ENCODE measurements at places on chromosomes 7 and 10.

- DNase-seq, result no peak
These were observed 47.1 kb upstream of the TMEM72 start for GRCh38 chr10:44864051-44864450.

DNA sequence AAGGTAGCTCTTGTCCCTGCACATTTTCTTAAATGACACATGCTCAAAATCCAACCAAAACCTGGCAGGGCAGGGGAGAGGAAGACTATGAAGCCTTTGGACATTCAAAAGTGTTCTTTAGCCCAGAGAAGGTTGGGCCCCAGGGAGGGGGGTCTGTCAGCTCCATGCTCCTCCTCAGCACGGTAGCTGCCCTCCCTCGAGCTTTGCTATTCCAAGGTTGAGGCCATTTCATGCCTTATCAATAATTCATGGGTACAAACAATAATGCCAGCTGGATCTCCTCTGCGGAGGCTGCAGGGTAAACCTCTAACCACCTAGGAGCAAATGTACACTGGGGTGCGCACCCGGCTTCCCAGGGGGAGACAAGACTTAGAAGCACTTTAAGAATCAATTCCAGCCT, 61.5 kb downstream of the SLIT1 start:
- no peak for DNase-seq

DNA sequence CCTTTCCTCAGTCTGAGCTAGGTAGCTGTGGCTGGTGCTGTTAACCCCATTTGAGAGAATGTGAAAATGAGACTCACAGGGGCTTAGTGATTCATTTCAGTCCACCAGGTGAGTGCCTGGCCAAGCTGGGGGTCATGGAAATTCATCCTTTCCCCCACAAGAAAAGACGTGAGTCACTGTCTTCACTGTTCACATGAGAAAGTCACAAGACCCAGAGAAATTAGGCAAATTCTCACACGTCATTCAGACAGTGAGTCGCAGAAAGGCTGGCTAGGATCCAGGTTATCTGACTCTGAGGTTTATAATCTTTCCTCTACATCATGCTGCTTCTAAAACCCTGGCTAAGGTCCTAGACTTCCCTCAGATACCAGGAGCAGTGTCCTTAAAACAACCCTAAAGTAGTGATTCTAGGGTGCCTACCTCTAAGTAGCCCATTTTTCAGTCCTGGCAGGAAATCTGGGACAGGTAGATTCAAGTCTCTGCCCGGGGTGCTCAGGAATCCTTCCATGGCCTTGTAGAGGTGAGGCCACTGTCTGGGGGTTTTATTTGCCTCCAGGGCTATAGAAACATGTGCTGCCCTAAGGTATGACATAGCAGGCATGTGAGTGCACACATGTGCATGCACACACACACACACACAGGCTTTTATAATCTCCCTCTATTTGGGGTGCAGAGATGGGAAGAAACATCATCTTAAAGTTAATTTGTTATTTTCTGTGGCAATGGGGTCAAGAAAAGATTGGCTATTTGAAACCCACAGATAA, 427.9 kb upstream of the CELF2 start:
- peak; percentile 20 for DNase-seq

DNA sequence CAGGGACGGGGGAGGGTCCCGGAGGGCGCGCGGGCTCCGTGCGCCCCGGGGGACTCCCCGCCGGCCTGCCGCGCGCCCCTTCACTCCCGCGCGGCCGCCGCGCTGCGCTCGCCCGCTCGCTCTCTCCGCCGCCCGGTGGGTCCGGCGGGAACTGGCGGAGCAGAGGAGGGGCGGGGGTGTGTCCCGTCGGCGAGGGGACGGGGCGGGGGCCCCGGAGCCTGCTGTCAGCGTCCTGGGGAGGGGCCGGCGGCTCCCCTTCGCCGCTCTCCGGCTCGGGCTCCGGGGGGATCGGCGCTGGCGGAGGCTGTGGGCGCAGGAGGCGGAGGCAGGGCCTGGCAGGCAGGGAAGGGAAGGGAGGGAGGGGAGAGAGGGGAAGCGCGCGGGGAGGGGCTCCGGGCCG, at the start of gene SH3PXD2A:
Gene SH3PXD2A, minus strand, starts transcription at position 153 of the 400 bp plus-strand sequence. CDS start 310 bp downstream, outside the sequence.
- no peak for DNase-seq

- no peak for DNase-seq
These were observed 537.2 kb downstream of the XPNPEP1 start for GRCh38 chr10:109386101-109386500.

DNA sequence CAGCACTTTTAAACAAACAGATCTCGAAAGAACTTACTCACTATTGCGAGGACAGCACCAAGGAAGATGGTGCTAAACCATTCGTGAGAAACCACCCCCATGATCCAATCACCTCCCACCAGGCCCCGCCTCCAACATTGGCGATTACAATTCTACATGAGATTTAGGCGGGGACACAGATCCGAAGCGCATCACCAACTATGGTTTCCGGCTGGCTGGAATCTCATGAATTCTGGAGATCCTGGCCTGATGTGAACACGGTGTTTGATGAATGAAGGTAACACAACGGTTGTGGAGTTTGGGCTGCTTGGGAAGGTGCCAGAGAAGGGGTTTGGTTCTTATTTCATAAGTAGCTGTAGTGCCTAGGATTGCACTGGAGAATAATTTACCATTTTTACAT, 216.7 kb downstream of the EMX2 start:
- DNase-seq, result no peak

- DNase-seq, result no peak
These were observed at the start of gene RAPGEF5 for GRCh38 chr7:22356701-22357310. TSS of gene RAPGEF5 (minus strand) at chr7:22357154. CDS start at chr7:22357060, 94 bp downstream.

GRCh38 chr7:40332516-40332915, 197.7 kb downstream of the SUGCT start:
- DNase-seq, result no peak

GRCh38 chr10:75400771-75401568, 594 bp downstream of the ZNF503 start:
- no peak for DNase-seq

GRCh38 chr10:94427166-94427565, 24.8 kb downstream of the TBC1D12 start:
- no peak for DNase-seq

DNA sequence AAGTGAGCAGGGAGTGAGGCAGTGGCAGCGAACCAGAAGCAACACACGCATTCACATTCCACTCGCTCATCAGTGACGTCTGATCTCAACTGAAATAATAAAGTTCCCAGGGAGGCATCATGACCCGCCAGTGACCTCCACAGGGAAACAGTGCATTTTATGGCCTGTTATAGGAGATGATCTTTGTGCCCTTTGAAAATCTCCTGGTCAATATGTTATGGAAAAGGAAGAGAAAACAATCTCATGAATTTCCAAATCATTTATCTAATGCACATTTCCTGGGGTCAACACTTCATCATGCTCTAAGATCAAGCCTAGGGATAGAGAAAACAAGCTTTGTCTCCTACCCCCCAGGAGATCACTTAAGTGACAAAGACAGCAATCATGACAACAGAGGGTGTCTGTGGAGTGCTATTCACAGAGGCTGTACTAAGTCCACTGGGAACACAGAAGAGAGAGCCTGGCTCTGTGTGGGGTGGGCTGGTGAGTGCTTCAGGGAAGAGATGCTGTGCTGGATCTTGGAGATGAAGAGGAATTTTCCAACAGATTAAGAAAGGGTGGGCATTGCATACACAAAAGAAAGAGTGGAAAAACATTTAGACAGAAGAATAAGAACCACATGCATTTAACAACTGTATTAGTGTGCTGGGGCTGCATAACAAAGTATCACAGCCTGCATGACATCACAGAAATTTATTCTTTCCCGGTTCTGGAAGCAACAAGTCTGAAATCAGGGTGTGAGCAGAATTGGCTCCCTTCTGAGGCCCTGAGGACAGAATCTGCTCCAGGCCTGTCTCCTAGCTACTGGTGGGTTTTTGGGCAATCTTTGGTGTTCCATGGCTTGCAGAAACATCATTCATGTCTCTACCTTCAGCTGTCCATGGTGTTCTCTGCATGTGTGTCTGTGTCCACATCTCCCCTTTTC, 613.9 kb upstream of the IGFBP3 start:
- no peak for DNase-seq

DNA sequence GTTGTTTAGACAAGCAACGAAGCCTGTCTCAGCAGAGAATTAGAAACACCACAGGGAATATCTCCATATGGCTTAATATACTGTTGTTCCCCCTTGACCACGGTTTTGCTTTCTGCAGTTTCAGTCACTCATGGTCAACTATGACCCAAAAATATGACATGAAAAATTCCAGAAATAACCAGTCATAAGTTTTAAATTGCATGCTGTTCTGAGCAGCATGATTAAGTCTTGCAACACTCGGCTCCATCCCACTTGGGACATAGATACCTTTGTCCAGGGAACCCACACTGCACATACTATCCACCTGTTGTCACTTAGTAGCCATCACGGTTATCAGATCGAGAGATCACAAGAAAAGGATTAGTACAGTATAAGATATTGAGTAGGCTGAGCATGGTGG, 60.7 kb upstream of the FOXK1 start:
- DNase-seq, result no peak

DNA sequence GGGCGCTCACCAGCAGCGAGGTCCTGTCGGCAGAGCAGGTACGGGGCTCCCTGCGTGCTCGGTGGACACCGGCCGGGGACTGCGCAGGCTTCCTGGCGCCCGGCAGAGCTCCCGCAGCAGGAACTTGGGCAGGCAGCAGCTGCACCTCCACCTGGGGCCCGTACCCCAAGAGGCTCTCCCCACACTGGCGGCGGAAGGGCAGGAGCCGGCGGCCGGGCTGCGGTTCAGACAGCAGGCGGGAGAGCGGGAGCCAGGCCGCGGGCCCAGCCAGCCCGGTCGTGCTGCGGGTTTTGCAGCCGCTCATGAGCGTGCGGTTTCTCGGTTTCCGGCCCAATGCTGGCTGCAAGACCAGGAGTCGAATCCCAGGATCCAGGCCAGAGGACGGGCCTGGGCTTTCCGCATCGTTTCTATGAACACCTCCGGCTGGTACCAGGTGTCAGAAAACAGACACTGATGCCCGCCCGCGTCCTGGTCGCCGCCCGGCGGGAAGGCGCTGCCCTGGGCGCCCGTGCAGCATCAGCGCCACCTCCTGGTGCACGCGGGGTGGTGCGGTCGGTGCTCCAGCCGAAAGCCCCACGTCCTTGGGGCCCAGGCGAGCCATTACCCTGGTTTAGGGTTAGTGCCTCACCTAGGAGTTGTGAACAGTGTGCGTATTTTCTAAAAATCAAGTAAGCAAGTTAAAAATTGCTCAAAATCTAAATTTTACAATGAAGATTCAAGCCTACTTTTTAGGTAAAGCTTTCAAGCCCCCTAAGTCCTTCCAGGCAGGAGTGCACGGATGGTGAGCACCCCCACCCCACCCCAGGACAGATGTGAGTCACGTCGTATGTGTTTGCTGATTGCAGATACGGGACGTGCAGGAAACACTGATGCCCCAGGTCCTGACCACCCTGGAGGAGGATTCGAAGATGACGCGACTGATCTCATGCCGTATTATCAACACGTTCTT, 47.4 kb upstream of the PRKAR1B start:
- no peak for DNase-seq

DNA sequence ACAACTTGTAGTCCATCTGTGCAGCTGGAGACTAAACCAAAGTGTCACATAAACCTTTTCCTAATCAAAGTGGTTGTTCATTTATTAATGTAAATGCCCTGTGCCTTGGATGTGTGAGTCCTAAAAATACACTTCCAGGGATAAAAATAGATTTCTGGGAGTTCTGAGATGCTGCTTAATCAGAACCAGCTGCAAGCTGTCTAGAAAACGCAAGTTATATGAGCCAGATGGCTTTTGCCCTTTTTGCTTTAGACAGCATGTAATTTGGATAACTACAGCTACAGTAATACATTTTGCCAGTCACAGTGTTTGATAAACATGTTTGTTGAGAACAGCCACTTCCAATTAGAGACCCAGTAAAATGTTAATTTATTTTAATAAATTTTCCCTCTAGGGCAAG, 185.1 kb upstream of the PRPS1L1 start:
- DNase-seq, result no peak

GRCh38 chr7:69657331-69657730, 59.1 kb downstream of the AUTS2 start:
- no peak for DNase-seq

GRCh38 chr7:151838861-151839381, 38.0 kb downstream of the PRKAG2 start:
- DNase-seq, result no peak

- no peak for DNase-seq
These were observed 23.8 kb upstream of the GSDME start for GRCh38 chr7:24781106-24781505.

GRCh38 chr7:139061416-139061815, 25.6 kb upstream of the ZC3HAV1L start:
- DNase-seq, result no peak

DNA sequence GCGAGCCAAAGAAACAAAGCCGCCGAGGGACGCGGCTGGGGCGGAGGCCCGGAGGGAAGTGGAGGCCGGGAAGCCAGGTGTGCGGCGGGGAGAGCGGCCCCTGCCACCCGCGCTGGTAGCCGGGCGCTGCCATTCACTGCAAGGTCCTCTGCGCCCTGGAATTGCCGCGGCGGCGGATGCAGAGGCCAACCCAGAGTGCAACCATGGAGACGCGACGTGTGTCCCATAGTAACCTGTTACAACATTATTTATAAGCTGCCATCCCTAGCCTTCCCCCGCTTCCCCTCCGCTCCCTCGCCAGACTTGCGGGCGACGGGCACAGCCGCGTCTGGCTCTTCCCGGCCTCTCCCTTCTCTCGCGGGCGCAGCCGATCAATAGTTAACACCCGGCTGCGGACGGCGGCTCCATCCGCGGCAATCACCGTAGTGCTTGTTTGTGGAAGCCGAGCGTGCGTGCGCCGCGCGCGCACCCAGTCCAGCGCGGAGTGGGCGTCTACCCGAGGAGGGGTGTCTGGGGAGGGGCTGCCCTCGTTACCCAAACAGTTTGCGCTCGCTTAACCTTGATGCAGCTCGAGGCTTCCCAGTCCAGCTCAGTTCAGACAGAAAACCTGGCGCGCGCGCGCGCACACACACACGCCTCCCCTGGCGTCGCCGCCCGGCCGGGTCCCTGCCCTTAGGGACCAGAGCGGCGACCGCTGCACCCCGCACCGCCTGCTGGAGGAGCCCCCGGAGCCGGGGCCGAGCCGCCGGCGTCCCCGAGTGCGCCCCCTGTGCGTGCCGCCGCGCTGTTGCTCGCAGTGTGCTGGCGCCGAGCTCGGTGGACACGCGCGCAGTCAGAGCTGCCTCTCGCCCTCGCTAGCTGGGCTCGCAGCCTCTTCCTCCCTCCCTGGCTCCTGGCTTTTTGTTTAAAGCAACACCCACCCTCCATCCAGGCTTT, 165.4 kb upstream of the DPP6 start:
- no peak for DNase-seq

DNA sequence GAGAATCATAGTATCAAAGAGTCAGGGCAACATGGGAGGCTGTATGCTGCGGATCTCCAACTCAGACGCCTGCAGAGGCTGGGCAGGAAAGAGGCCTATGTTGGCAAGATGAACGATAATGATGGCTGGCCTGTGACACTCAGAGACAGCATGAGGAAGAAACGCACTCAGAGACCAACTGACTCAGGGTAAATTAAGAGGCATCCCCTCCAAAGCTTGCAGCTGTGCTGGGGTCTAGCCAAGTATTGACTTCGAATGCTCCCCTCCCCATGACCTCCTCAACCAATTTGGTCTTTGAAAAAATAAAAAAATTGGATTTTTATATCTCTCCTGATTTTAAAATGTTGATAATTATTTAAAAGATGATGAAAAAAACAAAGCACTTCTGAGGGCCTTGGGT, 718.9 kb downstream of the GRID1 start:
- DNase-seq, result no peak
